ENCODE measurements at places on chromosomes 7 and 10.

GRCh38 chr10:2772816-2773631 lies 294.3 kb upstream of the PFKP start:
- no peak for DNase-seq

DNA sequence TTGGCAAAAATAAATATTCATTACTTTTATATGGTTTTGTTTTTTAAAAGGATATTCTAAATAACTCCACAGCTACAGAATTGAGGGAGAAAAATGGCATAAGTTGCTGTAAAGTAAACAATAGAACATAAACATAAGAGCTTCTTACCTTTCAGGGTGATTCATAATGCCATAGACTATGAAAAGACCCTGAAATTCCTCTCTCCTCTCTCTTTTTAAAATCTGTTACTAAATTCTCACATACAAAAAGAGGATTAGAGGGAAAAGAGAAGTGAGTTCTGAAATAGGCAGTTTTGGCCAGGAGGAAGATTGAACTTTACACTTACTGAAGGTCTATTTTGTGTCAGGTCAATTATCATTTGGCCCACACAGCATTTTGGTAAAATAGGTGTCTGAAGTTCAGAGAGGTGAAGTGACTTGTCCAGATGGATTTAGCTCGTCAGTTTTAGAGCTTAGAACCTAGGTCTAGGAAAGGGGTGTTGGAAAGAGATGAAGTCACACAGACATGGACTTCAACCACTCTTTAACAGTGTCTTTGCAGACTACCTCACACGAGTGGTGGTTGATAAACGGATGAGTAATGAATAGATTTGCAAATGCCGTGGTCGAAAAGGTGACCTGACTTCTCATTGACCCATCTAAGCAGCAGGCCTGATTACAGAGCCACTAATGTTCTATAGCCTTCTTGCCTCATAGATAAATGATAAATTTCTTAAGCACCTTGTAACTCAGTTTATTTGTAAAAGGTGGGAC lies 190.6 kb upstream of the CCDC6 start:
- DNase-seq: no peak

GRCh38 chr10:47190802-47191450 lies 109.1 kb upstream of the GDF10 start:
- DNase-seq: no peak

GRCh38 chr10:133467286-133467911 lies 13.7 kb downstream of the SCART1 start:
- no peak for DNase-seq

DNA sequence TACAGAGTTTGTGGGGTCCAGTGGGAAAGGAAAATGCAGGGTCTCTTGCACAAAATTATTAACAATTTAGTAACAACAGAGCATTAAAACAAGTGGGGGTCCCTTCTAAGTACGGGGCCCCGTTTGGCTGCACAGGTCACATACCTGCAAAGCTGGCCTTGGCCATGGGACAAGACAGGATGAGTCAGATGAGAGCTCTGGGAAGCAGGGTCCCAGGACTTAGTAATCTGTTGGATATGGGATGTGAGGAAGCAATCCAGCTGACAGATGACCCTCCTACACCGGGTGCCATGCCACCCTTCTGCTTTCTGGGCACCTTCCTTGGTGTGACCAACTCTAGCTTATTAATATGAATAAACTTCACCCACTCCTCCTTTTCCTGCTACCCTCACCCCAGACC lies 3.2 kb upstream of the DUSP5 start:
- no peak for DNase-seq

GRCh38 chr7:120337308-120337907 lies 64.4 kb downstream of the KCND2 start:
- DNase-seq: peak; percentile 28

DNA sequence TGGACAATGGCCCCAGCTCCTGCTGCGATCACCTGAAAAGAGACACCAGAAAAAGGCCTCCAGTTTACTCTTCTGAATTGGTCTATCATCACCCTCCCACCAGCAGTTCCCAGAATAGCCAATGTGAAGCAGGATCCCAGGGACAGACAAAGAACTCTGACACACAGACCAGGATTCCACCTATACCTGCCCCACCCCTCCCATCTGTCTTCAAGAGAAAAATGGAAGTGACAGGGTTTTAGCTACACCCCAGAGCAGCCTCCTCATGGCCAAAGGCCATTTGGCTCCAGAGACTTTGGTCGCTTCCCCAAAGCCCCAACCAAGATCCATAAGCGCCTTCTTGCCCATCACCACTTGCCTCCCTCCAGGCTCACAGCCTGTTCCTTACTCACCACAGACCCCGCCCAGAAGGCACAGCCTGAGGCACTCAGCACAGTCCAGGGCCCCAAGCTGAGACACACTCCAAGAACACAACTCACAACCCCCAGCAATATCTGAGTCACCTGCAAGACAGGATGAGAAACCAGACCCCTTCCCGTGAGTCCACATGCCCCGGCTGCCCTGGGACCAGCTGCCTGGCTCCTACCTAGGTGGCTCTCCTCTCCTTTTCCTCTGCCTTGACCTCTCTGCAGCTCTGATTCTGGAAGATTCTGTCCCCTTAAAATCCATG lies 6.5 kb downstream of the TMEM176B start:
- no peak for DNase-seq

GRCh38 chr7:91976743-91977142 lies 36.1 kb downstream of the AKAP9 start:
- no peak for DNase-seq

GRCh38 chr7:92832534-92833023 lies 3.8 kb downstream of the CDK6 start:
- DNase-seq: no peak

DNA sequence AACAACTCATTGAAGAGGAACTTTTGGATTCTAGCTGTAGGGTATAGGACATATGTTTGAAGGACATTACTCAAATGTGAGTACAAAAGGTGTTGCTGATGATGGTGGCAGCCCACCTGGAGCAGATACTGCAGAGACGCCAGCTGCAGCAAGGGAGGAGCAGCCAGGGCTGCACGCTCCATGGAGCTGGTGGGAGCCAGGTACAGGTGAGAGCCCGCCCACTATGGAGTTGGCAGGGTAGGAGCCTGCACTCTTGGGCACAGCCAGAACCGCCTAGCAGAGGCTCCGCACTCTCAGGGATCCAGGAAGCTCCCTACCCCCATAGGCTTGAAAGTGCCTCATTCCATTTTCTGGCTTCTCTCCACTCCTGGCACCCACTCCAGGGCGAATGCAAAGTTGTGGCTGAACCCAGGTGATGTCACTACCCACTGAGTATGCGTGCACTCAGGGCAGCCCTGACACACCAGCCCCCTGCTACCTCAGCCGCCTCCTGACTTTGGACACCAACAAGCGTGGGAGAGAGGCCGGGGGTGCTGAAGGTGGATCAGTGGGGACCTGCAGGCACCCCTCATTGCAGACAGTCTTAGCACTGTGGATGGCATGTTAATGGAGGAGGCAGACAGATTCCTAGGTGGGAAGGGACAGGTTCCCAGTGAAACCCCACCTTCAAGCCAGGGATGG lies 761.1 kb downstream of the IPMK start:
- no peak for DNase-seq

DNA sequence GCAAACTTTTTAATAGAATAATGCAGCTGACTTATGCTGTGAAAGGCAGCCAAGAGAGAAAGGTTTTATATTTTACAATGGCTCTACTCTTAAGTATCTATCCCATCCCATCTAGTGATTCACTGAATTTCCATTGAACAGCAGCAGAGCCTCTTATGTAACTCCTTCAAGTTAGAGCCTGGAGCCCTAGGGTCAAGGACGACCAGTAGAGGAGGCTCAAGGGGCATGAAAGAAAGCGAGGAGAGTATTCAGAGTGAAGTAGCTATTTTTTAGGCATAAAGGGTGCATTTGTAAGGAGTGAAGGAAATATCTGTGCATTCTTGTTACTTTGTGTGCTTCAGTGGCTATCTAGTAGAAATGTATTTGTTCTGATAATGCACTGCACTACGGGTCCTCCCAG lies 180.2 kb upstream of the TPK1 start:
- DNase-seq: no peak

GRCh38 chr7:159099711-159100231 lies 44.9 kb downstream of the VIPR2 start:
- DNase-seq: no peak

GRCh38 chr7:141436139-141436538 lies 115.1 kb upstream of the AGK start:
- DNase-seq: no peak

GRCh38 chr7:68313806-68314205 lies 1284.5 kb upstream of the AUTS2 start:
- DNase-seq: no peak
